ENCODE measurements at places on chromosomes 1 and 21.
A peak's percentile ranks its signal among the peaks of the same experiment; 100 is the strongest.

- no peak for DNase-seq
These were observed 118.9 kb downstream of the KCNJ6 start for GRCh38 chr21:37797403-37797802.

DNA sequence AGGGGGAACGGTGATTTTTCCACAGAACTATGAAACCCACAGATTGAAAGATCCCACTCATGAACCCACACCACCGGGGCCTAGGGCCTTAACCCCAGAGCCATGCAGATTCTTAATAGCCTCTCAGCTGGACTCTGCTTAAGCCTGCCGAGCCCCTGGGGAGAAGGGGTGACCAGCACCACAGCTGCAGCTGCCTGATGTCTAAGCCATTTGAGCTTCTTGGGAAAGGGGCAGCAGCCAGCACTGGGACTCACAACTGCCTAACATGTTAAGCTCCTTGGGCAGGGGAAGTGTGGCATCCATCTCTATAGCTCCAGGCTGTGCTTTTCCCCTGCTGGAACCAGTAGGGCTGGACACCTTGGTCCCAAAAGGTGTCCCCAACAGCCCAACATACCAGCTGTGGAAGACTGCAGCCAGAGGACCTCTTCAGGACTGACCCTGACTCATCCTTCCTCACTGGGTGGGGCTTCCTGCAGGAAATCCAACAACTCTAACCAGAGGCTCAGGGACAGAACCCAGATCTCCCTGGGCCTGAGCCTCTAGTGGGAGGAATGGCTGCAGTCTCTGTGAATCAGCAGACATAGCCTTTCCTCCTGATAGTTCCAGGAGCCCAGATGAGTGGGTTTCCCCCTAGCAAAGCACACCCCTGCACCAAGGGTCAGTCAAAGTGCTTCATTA, 34.6 kb upstream of the FMO3 start:
- DNase-seq = no peak

- no peak for DNase-seq
These were observed 29.5 kb upstream of the REG4 start for GRCh38 chr1:119840745-119841144.

- no peak for DNase-seq
These were observed 9.8 kb downstream of the RGS8 start for GRCh38 chr1:182674346-182675246.

DNA sequence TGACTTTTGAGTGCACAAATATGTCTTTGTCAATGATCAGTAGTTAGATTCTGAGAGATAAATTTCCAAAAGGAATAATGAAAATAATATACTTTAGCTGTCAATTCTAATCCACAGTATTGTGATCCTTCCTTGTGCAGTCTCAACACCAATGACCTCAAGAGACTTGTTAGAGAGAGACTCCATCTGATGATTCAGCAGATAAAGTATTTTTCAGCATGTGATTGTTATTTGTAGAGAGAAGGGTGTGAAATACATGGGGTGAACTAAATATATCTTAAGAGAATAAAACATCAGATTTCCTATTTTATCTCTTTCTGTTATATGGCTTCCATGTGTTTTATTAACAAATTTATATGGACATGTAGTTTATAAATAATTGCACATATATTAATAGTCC, 5.9 kb upstream of the ZNF124 start:
- no peak for DNase-seq

- DNase-seq = no peak
These were observed 59.8 kb downstream of the ADCY10 start for GRCh38 chr1:167854184-167854583.

DNA sequence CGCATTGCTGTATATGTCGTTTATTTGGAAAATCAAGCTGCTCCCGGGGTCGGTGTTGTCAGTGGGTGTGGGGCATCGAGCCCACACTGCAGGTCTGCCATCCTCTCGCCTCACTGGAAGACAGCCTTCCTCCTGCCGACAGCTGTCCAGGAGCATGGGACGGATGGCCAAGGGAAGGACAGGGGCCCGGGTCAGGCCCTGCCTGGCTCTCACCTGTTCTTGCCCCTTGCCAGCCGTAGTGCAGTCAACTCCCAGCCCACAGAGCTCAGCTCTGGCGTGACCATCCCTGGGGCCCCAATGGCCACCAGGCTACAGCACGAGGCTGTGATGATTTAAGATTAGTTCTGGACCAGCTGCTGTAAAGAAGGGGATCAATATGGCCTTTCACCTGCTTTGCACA, 86.9 kb upstream of the ACTL8 start:
- DNase-seq = no peak

GRCh38 chr1:169363046-169363730, 4.4 kb downstream of the NME7 start:
- DNase-seq = peak; percentile 33

- no peak for DNase-seq
These were observed 23.1 kb upstream of the SLC22A15 start for GRCh38 chr1:115953180-115953579.

- DNase-seq = no peak
These were observed 46.8 kb upstream of the SOX13 start for GRCh38 chr1:204025917-204026707.

Data from activated CD4-positive, alpha-beta T cell treated with anti-CD3 and anti-CD28 coated beads, Interleukin-2, amount 50 U/mL, for 48 hours (primary cell).